Nephron progenitor cell (in vitro differentiated cells): ENCODE measurements at places on chromosomes 7 and 10.

GRCh38 chr10:70982443-70982842 is 94.1 kb upstream of the PCBD1 start:
- H3K27me3 ChIP-seq: peaks cover 25% of the 10 kb centered on the region
- no peak overlapping the region for H3K27ac ChIP-seq
- H3K36me3 ChIP-seq: no peaks in the 10 kb centered on the region
- peaks cover 38% of the 10 kb centered on the region for H3K4me1 ChIP-seq
- no peak for DNase-seq
- no peak overlapping the region for H3K4me3 ChIP-seq

GRCh38 chr7:18208921-18209320 is 181.3 kb upstream of the PRPS1L1 start:
- H3K27ac ChIP-seq: no peak overlapping the region
- no peak overlapping the region for H3K4me3 ChIP-seq
- H3K27me3 ChIP-seq: no peaks in the 10 kb centered on the region
- no peak for DNase-seq
- H3K4me1 ChIP-seq: no peaks in the 10 kb centered on the region

GRCh38 chr7:12434012-12434642 is 30.5 kb upstream of the VWDE start:
- H3K36me3 ChIP-seq: peaks cover 5% of the 10 kb centered on the region
- DNase-seq: no peak
- no peaks in the 10 kb centered on the region for H3K27me3 ChIP-seq
- no peak overlapping the region for H3K4me3 ChIP-seq
- H3K4me1 ChIP-seq: peaks cover 12% of the 10 kb centered on the region

DNA sequence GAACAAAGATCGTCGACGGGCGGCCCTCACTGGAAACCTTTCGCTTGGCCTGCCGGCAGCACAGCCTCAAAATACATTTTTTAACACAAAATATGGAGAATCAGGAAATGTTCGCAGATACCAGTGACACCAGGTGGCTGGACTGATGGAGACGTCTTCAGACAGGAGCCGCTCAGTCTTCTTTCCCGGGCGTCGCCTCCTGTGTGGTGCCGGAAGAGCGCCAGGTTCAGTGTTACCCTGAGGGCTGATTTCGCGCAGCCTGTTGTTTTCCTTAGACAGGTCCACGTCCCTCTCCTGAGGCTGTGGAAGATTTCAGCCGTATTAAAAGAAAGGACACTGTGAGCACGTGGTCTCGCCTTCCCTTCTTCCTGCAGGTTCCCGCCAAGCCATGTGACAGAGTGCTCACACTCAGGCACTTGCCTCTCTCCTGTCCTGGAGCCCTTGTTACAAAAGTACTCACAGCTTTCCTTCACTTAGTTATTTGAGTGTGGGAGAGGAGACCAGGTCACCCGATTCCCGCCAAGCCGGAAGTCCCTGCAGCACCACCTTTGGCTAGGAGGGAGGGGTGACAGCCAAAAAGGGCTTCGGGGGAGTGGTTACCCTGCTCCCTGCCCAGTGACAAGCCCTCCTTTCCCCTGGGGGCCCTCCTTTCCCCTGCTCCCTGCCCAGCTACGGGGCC is 21.7 kb upstream of the PWWP2B start:
- peaks cover 46% of the 10 kb centered on the region for H3K4me1 ChIP-seq
- H3K4me3 ChIP-seq: no peak overlapping the region
- peak overlapping the region; percentile 78 for H3K27ac ChIP-seq
- peaks cover 26% of the 10 kb centered on the region for H3K36me3 ChIP-seq
- H3K27me3 ChIP-seq: peaks cover 11% of the 10 kb centered on the region

DNA sequence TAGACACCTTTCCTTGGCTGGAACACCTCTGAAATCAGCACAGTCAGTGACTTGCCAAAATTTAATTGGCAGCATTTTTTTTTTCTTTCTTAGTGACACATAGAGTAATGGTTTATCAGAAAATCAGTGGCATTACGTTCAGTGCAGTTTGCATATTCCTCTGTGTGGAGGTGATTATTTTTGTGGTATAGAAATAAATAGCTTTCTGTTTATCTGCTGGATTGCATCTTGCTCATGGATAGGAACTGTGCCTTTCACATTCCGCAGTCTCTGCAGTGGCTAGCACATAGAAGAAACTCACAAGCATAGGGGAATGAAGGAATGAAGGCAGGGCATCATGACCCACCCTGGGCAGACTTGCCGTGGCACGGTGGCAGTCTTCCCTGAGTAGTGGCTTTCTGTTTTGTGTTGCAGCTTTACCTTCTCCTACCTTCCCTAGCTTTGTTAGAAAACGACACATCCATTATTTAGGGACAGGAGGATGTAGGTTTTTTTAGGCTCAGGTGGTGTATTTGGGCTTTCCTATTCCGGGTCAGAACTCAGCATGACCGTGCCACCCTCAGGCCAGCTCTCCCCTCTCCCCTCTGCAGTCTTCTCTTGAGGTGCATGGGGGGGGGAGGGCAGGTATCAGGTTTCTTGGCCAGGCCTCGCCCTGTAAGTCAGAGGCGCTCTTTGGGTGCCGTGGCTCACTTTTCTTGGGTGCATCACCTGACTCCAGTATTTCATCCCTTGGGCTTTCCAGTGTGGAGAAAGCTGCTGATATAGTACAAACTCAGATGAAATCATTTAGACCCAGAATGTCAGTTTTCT is 112.5 kb upstream of the GJD4 start:
- peaks cover 28% of the 10 kb centered on the region for H3K4me1 ChIP-seq
- peaks cover 9% of the 10 kb centered on the region for H3K36me3 ChIP-seq
- no peaks in the 10 kb centered on the region for H3K27me3 ChIP-seq

GRCh38 chr10:91955114-91955513 is 31.5 kb downstream of the BTAF1 start:
- no peaks in the 10 kb centered on the region for H3K4me1 ChIP-seq
- no peak overlapping the region for H3K27ac ChIP-seq
- no peak overlapping the region for H3K4me3 ChIP-seq
- peaks cover 85% of the 10 kb centered on the region for H3K36me3 ChIP-seq
- no peaks in the 10 kb centered on the region for H3K27me3 ChIP-seq

GRCh38 chr7:150620617-150621371 is 11.4 kb downstream of the GIMAP6 start:
- no peak for DNase-seq
- H3K27ac ChIP-seq: no peak overlapping the region
- H3K27me3 ChIP-seq: peaks cover 4% of the 10 kb centered on the region
- H3K4me1 ChIP-seq: no peaks in the 10 kb centered on the region
- H3K4me3 ChIP-seq: no peak overlapping the region

DNA sequence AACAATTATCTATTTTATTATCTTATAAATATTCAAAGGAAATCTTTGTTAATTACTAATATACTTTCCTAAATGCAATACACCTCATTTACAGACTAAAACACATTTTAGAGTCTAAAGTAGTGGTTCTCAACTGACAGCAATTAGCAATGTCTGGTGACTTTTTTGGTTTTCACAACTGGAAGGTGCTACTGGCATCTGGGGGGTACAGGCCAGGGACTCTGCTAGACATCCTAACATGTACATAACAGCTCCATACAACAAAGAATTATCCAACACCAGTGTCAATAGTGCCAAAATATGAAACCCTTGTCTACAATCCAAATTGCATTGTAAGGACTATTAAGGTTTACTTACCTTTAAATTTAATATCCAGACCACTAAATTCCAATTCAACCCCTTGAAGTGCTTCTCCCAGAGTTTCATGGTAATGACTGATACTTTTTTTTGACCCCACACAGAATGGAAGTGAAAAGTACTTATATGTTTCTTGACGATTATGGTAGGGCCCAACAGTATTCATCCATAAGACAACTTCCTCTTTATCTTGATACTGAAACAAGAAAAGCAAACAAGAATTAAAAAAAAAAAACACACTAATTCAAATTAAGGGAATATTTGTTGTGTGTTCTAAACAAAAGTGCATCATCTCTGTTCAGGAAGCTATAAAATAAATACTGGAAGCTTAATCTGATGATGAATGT is 10.4 kb downstream of the TM9SF3 start:
- no peaks in the 10 kb centered on the region for H3K27me3 ChIP-seq
- peaks cover 72% of the 10 kb centered on the region for H3K36me3 ChIP-seq
- no peak overlapping the region for H3K27ac ChIP-seq
- DNase-seq: no peak

DNA sequence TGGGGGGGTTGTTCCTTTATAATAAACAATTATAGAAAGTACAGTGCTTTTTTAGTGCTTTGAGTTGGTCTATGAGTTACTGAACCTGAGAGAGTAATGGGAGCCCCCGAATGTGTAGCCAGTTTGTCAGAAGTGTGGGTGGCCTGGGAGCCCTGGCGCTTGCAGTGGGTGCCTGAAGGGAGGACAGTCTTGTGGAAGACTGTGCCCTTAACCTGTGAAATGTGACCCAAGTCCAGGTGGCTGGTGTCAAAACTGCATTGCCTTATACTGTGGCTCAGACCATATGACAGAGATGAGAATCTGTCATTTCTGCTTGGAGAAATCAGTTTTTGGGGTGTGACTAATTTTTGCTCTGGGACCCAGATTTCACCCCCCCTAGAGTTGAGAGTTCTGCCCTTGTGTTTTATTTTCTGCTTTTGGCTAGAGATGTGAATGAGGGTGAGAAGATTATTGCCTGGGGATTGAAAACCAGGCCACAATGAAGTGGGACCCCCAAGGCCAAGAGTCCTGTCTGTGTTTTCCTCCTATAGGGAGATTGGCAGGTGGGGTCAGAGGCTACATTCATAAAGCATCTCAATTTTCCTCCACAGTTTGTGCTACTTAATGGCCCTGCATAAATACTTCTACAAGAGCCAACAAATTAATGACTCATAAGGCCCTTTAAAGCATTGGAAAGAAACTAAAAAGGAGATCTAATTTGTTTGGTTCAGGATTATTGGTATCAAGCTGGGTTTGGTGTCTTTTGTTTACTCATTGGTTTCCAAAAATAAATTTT is 24.1 kb upstream of the CARD11 start:
- no peak for DNase-seq
- no peaks in the 10 kb centered on the region for H3K36me3 ChIP-seq
- H3K27ac ChIP-seq: no peak overlapping the region
- H3K27me3 ChIP-seq: peaks cover 33% of the 10 kb centered on the region
- no peak overlapping the region for H3K4me3 ChIP-seq

DNA sequence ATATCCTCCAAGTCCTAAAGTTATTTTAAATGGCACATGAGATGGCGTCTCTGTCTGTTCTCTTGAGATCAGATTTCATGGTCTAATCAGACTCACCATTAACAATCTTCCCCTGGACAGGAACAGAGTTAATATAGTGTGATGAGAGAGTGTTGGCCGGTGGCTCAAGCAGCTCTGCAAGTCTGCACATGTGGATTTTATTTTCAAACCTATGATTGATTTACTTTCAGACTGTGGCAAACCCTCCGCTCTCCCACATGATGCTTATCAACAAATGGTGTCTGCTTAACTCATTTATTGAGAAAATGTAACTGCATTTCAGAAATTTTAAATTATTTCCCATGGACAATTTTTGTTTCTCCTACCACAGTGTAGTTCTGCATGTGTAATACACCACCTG is 46.5 kb upstream of the HGF start:
- peaks cover 14% of the 10 kb centered on the region for H3K4me1 ChIP-seq
- H3K36me3 ChIP-seq: no peaks in the 10 kb centered on the region
- DNase-seq: no peak
- H3K27me3 ChIP-seq: no peaks in the 10 kb centered on the region
- H3K27ac ChIP-seq: no peak overlapping the region

DNA sequence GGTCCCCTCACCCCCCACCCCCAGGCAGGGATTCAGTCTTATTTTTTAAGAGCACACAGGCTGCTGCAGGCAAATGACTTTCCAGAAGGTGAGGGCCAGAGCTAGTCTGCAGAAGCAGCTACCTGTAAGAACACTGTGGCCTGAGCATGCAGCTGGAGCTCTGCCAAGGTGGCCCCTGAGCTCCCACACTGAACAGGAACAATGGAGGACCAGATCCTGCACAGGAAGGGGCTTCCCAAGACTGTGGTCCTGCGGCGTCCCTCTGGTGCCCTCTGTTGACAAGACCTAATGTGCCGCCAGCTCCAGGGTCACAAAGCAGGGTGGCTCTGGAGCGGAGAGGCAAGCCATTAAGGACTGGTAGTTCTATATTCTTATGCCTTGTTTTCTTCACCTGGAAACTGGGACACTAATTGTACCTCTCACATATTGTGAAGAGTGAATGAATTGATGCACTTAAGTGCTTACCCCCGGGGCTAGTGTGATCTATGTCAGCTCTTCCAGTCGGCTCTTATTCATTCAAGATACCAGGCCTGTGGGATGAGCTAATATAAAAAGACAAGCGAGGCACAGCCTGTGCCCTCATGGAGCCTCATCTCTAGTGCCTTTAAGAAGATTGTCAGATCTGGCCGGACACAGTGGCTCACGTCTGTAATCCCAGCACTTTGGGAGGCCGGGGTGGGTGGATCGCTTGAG is 8.0 kb upstream of the BEND7 start:
- H3K36me3 ChIP-seq: peaks cover 5% of the 10 kb centered on the region
- no peaks in the 10 kb centered on the region for H3K4me1 ChIP-seq
- no peak overlapping the region for H3K4me3 ChIP-seq
- H3K27ac ChIP-seq: no peak overlapping the region
- H3K27me3 ChIP-seq: peaks cover 34% of the 10 kb centered on the region

DNA sequence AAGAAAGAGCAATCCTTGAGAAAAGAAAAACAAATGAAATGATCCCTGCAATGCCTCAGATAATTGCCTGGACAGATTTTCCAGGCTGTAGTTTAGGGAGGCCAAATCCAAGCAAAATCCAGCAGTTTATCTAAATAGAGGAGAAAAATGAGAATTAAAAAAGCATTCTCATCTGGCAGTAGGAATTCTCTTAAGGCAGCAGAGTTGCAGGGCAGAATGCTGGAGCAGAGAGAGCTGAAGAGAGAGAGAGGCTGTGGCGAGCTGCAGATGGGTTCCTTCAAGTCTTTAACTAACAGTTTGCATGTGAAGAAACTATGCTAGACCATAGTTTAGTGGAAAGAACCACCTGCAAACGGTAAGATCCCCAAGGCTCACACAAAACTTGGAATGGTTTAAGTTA is 6.0 kb upstream of the LIPA start:
- H3K27me3 ChIP-seq: peaks cover 13% of the 10 kb centered on the region
- no peak overlapping the region for H3K27ac ChIP-seq
- H3K4me1 ChIP-seq: no peaks in the 10 kb centered on the region
- no peak for DNase-seq
- no peak overlapping the region for H3K4me3 ChIP-seq

DNA sequence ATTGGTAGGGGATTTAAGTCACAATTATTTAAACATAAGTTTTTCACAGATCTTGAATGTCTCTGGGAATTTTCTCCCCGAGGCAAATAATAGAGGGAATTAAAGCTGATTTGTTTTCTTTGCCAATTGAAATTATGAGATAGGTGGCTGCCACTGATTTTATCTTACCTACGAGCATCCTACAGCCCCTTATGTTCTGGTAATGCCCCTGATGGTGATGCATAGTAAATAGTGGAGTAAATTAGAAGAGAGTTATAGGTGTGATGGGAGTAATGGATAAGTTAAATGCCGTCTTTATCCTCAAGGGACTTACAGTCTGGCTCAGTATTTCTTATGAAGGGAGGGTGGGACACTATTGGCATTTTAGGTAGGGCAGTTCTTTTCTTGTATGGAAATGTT is 58.1 kb downstream of the HDAC9 start:
- DNase-seq: no peak
- no peak overlapping the region for H3K4me3 ChIP-seq
- no peaks in the 10 kb centered on the region for H3K27me3 ChIP-seq
- no peak overlapping the region for H3K27ac ChIP-seq
- peaks cover 17% of the 10 kb centered on the region for H3K4me1 ChIP-seq
